ENCODE measurements at places on chromosomes 5 and 9.
A peak's percentile ranks its signal among the peaks of the same experiment; 100 is the strongest.

DNA sequence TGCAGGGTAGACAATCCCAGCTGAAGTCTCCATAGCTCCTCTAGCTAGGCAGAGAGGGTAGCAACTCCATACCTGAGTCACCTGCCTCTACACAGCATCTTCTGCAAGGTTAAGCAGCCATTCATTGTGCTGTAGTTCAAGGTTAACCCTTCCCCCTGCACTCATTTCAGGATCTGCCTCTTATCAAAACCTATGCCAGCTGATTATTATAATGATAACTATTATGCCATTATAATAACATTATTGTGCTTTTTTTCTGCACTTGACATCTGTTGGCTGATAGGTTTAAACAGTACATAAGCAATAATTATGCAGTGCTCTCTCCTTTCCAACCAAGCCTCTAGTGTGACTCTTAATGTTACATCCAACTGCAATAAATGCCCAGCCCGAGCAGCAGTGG is 17.3 kb downstream of the SIL1 start:
- DNase-seq: no peak

DNA sequence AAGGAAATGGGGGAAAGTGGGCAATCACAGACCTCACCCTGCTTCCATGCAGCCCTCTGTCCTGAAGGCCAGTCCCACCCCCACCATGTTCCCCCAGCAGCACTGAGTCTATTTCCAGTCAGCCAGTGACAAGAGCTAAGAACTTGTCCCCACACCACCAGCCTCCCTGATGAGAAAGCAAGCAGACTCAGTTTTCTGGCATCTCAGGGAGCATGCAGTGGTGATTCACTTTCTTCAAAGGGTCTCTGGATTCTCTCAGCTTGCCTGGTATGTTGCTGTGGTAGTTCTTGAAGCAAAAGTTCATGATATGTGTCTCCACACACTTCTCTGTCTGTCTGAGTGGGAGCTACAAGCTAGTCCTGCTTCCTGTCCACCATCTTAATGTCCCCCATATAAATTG is 799.9 kb upstream of the TYRP1 start:
- DNase-seq: no peak

DNA sequence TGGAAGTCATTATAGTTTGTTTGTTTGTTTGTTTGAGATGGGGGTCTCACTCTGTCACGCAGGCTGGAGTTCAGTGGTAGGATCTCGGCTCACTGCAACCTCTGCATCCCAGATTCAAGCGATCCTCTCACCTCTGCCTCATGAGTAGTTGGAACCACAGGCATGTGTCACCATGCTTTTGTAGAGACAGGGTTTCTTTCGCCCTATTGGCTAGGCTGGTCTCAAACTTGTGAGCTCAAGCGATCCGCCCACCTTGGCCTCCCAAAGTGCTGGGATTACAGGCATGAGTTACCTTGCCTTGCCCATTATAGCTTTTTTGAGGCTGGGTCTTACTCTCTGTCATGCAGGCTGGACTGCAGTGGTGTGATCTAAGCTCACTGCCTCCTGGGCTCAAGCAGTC is 28.8 kb downstream of the NSD1 start:
- no peak for DNase-seq

DNA sequence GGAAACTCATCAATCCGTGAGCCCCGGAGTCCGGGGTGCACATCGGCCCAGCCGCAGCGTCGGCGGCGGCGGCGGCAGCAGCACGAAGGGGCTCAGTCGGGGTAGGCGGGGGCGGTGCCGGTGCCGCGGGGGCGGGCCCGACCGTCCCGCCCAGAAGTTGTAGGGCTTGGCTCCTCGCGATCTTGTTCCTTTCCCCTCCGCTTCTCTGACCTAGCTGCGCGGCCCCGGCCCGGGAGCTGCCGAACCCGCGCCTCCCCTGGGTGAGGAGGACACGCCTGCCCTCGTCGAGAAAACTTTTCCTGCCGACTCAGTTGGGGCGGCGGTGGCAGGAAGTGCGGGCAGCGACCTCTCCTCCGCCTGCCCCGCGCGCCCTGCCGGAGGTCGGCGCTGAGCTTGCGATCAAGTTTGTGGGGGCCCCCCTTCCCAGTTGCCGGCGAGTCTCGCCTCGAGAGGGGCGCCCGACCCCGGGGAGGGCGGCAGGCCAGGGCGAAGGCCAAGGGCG is at the start of gene MAN2A1:
TSS of gene MAN2A1 (plus strand) at position 188 of the 502 bp plus-strand sequence. CDS start 491 bp downstream, outside the sequence.
- DNase-seq: peak; percentile 85

GRCh38 chr5:80238097-80238496 is 17.8 kb downstream of the SERINC5 start:
- peak; percentile 38 for DNase-seq
